ENCODE measurements at places on chromosomes 5 and 9.
A peak's percentile ranks its signal among the peaks of the same experiment; 100 is the strongest.

- peak; percentile 35 for DNase-seq
These were observed 15.8 kb downstream of the EXOC3 start for GRCh38 chr5:458547-459353.

- no peak for DNase-seq
These were observed 127.6 kb downstream of the MVB12B start for GRCh38 chr9:126454215-126454614.

DNA sequence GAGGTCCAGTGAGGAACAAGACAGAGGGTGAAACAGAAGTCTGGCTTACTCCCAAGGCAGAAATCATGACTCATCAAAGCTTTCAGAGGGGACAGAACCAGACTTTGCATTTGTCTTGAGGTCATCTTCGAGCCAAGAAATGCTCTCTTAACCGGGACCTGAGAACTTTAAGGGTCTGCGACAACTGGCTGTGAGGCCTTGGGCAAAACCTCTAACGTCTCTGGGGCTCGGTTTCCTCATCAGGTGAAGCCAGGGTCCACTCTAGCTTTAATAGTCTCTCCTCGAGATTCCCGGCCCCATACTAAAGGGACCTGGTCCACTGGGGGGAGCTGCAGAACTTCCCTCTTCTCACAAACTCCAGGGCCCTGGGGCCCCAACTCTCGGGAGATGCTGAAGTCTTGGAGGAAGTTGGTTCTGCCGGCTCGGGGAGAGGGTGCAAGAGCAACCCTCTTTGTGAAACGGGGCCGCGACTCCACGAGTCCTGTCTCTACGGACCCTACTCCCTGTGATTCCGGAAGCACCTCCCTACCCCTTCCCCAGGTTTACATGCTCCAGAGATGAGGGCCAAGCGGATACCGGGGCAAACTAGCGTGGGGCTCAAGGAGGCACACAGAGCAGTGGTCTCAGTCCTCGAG, 2.6 kb downstream of the GLIS3 start:
- DNase-seq: peak; percentile 90

- peak; percentile 96 for DNase-seq
These were observed 18.0 kb downstream of the ATOX1 start for GRCh38 chr5:151740336-151740942.

- no peak for DNase-seq
These were observed 26.7 kb upstream of the EPB41L4A start for GRCh38 chr5:112445626-112446350.

GRCh38 chr9:23825700-23826099, 340 bp downstream of the ELAVL2 start:
- DNase-seq: no peak

DNA sequence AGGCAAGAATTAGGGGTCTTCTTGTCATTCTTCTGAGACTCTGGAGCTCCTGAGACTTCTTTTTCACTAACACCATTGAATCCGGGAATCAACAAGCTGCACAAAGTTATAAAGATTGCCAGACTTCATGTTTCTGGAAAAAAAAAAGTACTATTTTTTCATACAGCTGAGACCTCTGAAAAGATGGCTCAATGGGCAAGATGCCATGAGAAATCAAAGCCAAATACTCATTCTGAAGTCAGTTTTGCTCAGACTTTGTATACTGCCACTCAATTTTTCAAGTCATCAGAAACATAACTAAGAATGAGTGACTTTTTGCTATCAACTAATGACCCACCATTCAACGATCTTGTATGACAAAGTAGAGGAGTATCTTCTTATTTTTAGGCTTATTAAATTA, 512.0 kb downstream of the RAB3C start:
- no peak for DNase-seq
